ENCODE measurements at places on chromosomes 4 and X. TPM values are rescaled to one million over a fixed set of nuclear protein-coding genes. Genes with fewer than 3 reads are reported as not detected.

The CFAP299 gene
- total RNA-seq = not detected

The GC gene
- total RNA-seq = not detected

The NDNF gene
- 0.33 TPM for total RNA-seq

The DHX15 gene
- total RNA-seq = 145 TPM

The KIF4A gene
- 21.7 TPM for total RNA-seq

The CC2D2A gene
- total RNA-seq = 4.2 TPM

The MAGEA10 gene
- total RNA-seq = not detected

The MYL5 gene
- total RNA-seq = 3.9 TPM

The HDAC6 gene
- total RNA-seq = 43.0 TPM

The PPARGC1A gene
- not detected for total RNA-seq

The CNGA1 gene
- total RNA-seq = not detected

The TSPAN6 gene
- total RNA-seq = 28.0 TPM

The NKX1-1 gene
- not detected for total RNA-seq

The MAGEA8 gene
- not detected for total RNA-seq

The FHDC1 gene
- 0.10 TPM for total RNA-seq
